ENCODE measurements at places on chromosomes 13 and 19.
A peak's percentile ranks its signal among the peaks of the same experiment; 100 is the strongest.

DNA sequence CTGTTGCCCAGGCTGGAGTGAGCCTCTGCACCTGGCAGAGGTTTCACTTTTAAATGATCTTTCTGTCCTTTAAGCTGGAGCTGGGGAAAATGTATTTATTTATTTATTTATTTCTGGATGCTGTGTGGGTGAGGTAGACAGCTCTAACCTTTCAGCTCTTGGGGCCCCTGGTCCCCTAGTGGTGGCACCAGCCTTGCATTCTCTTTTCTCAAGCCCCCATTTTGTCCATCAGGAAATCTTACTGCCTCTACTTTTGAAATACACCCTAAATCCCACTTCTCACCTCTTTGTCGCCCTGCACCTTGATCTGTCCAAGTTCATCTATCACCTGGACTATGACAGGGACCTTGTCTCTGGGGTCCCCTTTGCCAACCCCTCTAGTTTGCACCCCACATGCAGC, 2.1 kb upstream of the B9D2 start:
- DNase-seq = no peak

DNA sequence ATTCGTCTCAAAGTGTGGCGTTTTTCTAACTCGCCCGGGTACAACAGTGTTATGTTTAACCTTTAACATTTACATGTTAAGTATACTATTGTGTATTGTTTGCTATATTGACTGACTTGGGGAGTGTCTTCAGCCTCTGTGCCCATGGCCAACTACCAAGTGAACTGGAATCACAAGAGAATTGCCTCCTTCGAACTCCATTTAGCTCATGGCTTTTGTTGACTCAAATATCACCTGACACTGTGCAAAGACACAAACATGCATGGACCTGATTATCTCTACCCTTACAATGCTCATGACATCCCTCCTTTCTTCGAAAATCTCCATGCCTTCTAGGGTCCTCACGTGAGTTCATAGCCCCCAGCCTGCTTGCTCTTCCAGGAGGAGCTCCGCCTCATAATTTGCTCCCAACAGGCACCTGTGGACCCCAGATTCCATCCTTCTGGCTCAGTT, 704 bp downstream of the ZNF814 start:
- no peak for DNase-seq

DNA sequence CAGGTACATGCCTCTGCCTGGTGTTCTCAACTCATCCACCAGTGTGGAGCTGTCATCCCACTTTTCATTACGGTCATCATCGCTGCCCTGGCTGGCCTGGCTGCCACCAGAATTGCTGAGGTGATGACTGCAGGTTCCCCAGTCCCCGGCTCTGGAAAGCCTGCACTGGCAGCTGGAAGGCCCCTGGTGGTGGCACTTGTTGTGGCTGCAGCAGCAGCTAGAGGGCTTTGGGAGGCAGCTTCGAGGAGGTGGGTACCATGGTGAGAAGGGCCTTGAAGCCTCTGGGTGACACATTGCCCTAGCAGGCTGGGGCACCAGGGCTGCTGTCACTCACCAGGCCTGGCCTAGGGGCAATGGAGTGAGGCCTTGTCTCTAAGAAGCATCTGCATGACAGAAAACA, 25.3 kb upstream of the ZNF14 start:
- DNase-seq = no peak

DNA sequence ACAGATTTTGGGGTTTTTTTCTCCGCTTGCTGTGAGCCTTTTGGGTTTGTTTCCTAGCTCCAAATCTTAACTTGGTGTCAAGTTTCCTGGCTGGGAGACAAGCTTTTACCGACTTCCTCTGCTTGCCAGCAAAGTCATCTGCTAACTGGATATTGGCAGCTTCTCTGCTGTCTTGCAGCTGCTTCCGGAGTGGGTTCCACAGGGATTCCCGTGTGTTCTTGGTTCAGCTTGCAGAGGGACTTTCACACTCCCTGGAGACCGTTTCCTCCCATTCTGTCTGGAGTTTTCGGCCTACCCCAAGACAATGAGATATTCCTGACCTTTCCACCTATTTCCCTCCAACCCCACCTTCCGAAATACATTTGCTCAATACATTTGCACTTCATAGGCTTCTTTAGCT, 2.2 kb upstream of the COLGALT1 start:
- peak; percentile 64 for DNase-seq

DNA sequence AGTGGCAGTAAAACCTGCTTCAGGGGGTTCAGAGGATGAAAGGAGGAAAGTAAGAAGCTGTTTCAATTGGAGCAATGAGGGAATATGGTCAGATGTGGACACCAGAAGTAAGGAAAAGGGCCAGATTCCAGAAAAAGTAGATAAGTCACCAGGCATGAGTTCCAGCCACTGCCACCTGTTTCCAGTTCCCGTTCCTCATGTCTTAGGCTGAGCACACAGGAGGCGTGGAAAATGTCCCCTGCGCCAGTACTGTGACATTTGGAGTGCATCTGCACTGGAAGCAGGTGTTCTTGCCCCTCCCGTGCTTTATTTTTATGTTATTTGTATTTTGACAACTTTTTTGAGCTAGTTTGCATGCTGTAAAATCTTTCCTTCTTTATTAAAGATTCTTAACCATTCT, 25.3 kb downstream of the LMO7 start:
- no peak for DNase-seq

- DNase-seq = peak; percentile 9
Observed at GRCh38 chr13:32010136-32010535, 21.4 kb upstream of the FRY start.

DNA sequence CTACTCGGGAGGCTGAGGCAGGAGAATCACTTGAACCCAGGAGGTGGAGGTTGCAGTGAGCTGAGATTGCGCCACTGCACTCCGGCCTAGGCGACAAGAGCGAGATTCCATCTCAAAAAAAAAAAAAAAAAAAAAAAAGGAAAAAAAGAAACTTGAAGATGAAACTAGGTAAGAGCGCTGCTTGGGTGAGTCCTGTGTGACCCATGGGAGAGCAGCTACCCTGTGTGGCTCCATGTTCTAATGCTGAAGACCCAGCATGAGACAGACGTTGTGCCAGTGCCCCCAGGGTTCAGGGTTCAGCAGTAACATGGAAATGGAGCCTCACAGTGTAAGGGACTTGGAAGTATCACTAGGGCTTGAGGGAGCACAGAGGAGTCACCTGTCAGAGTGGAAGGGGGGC, 5.9 kb downstream of the ZNF784 start:
- DNase-seq = no peak

- DNase-seq = no peak
Observed at GRCh38 chr13:73325723-73326558, 267.1 kb downstream of the KLF5 start.

DNA sequence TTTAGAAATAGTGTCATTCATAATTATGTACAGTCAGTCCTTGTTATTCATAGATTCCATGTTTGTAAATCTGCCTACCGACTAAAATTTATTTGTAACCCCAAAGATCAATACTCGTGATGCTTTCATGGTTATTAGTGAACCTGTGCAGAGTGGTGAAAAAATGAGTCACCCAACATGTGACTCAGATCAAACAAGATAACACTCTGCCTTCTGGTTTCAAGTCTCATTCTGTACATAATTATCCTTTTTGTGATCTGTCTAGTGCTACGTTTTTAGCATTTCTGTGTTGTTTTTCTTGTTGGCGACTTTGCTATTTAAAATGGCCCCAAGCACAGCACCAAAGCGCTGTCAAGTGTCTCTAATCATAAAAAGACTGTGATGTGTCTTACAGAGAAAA, 274.7 kb downstream of the SUCLA2 start:
- no peak for DNase-seq

DNA sequence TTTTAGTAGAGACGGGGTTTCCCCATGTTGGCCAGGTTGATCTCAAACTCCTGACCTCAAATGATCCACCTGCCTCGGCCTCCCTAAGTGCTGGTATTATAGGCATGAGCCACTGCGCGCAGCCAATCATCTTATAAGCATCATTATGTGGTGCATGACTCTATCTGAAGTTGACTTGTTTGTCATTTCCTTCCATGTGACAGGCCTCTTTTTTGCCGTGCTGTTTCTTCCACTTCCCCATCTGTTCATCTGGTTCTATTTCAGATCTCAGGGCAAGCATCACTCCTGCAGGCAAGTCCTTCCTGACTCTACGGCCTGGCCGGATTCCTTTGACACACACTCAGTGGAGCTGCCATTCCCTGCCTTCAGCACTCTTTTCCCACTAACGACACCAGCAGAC, 15.2 kb downstream of the COL5A3 start:
- DNase-seq = peak; percentile 45

GRCh38 chr19:48543121-48543710, 8.8 kb upstream of the SULT2B1 start:
- DNase-seq = no peak

DNA sequence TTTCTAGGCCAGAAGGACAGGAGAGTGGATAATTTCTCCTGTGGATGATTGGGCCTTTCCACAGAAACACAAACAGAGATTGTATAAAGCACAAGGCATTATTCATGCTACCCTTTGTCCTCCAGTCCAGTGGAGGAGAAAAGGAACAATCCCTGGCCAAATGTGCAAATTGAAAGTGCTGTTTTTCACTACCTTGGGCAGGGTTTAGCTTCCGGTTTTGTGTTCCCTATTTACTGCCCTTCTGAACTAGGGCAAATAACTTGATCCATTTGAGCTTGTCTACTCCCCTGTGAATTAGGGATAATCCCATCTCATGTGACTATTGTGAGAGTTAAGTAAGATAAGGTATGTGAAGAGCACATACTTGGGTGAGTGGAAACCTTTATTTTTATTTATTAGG, 13.3 kb downstream of the PDX1 start:
- DNase-seq = no peak

All from Ammon's horn (tissue), 1 donor.